Colonic mucosa (tissue), 4 donors: ENCODE measurements at places on chromosomes 12 and 14. TPM values are rescaled to one million over a fixed set of nuclear protein-coding genes. Genes with fewer than 3 reads are reported as not detected.

The SYNE3 gene
- 7.3 TPM for total RNA-seq

The DHRS4 gene
- total RNA-seq, result 34.0 TPM

The SOAT2 gene
- 0.12 TPM for total RNA-seq

The NTS gene
- total RNA-seq, result 0.32 TPM

The FERMT2 gene
- 6.3 TPM for total RNA-seq

DNA sequence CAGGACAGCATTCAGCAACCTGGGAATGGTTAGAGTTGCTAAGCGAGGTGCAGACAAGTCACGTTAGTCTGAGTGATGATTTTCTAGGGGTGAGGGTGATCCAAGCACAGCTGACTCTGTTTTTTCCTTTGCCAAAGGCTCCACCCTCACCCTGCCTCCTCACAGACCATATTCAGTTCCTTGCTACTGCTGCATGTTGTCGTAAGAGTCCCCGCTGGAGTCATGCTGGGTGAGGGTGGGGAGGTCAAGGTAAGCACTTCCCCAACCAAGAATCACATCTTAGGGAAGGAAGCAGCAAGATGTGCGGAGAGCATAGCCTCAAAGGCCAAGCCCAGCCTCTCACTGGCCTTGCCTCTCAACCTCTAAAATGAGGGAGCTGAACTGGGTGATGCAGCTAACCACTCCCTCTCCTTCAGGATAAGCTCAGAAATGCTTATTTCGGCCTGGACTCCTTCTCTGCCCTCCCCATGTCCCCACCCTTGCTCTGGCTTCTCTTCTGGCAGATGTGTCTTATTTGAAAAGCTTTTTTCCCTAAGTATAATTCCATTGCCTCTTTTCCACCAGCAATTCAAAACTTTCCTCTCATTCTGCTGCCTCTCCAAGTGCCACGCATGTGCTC, 66.9 kb upstream of the ACTN1 start:
- peaks cover 15% of the 10 kb centered on the region for H3K4me1 ChIP-seq
- H3K4me3 ChIP-seq, result no peak overlapping the region
- DNase-seq, result no peak
- no peaks in the 10 kb centered on the region for H3K27me3 ChIP-seq
- no peaks in the 10 kb centered on the region for H3K36me3 ChIP-seq
- H3K27ac ChIP-seq, result peak overlapping the region; percentile 52

GRCh38 chr12:14379508-14379907, 14.0 kb downstream of the ATF7IP start:
- H3K36me3 ChIP-seq, result no peaks in the 10 kb centered on the region
- no peaks in the 10 kb centered on the region for H3K4me1 ChIP-seq
- no peak overlapping the region for H3K4me3 ChIP-seq
- no peak for DNase-seq

DNA sequence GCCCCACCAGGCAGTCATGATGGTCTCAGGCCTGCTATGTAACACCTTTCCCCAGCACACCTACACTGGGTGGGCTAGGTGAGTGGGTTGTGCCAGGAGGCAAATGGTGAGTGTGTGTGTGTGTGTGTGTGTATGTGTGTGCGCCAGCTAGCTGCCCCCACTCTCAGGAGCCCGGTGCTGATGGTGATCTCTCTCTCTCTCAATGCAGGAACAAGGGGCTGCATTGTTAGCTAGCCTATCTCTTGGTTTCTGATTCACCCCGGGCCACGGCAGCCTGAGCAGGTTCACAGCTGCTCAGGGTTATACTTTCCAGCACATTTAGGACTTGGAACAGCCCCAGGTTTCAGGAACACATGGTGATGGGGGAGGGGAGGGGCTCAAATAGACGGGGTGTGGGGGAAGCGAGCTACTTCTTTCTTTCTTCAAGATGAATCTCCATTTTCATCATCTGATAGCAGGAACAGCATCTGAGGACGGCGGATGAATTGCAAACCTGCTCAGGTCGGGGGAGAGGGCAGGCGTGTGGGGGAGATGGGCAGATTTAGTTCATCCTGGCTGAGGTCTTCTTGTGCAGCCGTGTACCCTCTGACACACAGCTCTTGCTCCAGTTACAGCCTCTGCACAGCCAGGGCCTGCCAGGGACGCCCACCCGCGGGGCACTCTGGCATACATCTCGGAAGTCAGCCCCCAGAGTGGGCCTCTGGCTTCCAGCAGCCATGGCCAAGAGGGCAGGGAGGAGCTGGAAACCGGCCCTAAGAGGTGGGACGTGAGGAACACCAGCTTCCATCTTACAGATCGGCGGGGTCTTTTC, 137.6 kb downstream of the ZFP36L1 start:
- no peaks in the 10 kb centered on the region for H3K36me3 ChIP-seq
- no peak overlapping the region for H3K4me3 ChIP-seq
- no peak overlapping the region for H3K27ac ChIP-seq

GRCh38 chr12:47078086-47078395, 1.4 kb upstream of the PCED1B start:
- peak overlapping the region; percentile 55 for H3K4me3 ChIP-seq
- no peaks in the 10 kb centered on the region for H3K4me1 ChIP-seq
- DNase-seq, result no peak

- no peaks in the 10 kb centered on the region for H3K4me1 ChIP-seq
- H3K36me3 ChIP-seq, result no peaks in the 10 kb centered on the region
- peak; percentile 29 for DNase-seq
- H3K4me3 ChIP-seq, result no peak overlapping the region
Measured at GRCh38 chr12:92208613-92209121, 63.0 kb upstream of the BTG1 start.

DNA sequence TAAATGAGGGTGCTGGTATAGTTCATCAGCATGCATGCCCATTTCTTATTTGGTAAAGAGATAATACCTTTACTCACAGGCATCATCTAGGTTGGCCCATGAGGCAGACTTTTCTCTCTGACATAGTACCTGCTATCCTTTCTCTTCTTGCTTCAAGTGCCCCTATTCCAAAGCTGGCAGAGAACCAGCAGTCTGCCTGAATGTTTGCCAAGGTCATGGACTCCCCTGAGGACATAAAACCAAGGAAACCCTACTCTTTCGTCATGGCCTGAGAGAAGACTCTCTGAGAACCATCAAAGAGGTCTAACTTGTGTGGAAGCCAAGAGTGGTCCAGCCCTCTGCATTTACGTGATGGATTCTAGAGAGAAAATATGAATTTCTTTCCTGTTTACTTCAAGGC, 11.9 kb downstream of the PPP1R36 start:
- DNase-seq, result no peak
- no peaks in the 10 kb centered on the region for H3K4me1 ChIP-seq
- H3K4me3 ChIP-seq, result no peak overlapping the region
- no peak overlapping the region for H3K27ac ChIP-seq
- no peaks in the 10 kb centered on the region for H3K36me3 ChIP-seq

- no peak overlapping the region for H3K27ac ChIP-seq
- H3K36me3 ChIP-seq, result peaks cover 9% of the 10 kb centered on the region
- H3K4me3 ChIP-seq, result no peak overlapping the region
Measured at GRCh38 chr14:68886109-68886434, 93.0 kb downstream of the ACTN1 start.

- H3K4me1 ChIP-seq, result no peaks in the 10 kb centered on the region
- H3K36me3 ChIP-seq, result no peaks in the 10 kb centered on the region
- H3K27me3 ChIP-seq, result no peaks in the 10 kb centered on the region
- H3K4me3 ChIP-seq, result no peak overlapping the region
Measured at GRCh38 chr12:92621312-92621711, 81.5 kb upstream of the PLEKHG7 start.

- H3K27me3 ChIP-seq, result no peaks in the 10 kb centered on the region
- H3K36me3 ChIP-seq, result no peaks in the 10 kb centered on the region
- no peak overlapping the region for H3K4me3 ChIP-seq
Measured at GRCh38 chr14:28966416-28967233, 200.0 kb downstream of the FOXG1 start.

GRCh38 chr12:16359512-16360491, 12.4 kb downstream of the MGST1 start:
- DNase-seq, result peak; percentile 74
- no peak overlapping the region for H3K27ac ChIP-seq
- H3K4me3 ChIP-seq, result no peak overlapping the region
- H3K36me3 ChIP-seq, result no peaks in the 10 kb centered on the region
- H3K27me3 ChIP-seq, result no peaks in the 10 kb centered on the region

- no peak overlapping the region for H3K4me3 ChIP-seq
- no peak overlapping the region for H3K27ac ChIP-seq
- no peaks in the 10 kb centered on the region for H3K36me3 ChIP-seq
- DNase-seq, result no peak
Measured at GRCh38 chr14:105153331-105153731, 15.2 kb downstream of the JAG2 start.

DNA sequence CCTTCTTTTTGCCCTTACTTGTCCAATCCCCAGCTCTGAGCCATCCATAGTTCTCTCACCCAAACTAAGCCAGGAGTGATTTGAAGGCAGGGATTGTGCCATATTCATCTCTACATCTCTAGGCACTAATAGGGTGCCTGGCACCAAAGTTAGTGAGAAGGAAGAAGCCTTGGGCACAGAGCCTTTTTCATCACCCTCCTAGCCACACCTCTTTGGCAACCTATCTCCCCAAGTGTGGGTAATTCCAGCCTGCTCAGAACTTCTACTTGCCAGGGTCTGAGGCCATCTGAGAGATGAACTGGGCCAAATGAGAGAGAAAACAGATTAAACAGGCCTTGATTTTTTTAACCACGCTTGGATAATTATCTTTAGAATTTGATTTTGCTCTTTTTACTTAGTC, 61.3 kb downstream of the PHLDA1 start:
- H3K36me3 ChIP-seq, result no peaks in the 10 kb centered on the region
- H3K4me3 ChIP-seq, result no peak overlapping the region
- H3K27ac ChIP-seq, result no peak overlapping the region
- no peak for DNase-seq

DNA sequence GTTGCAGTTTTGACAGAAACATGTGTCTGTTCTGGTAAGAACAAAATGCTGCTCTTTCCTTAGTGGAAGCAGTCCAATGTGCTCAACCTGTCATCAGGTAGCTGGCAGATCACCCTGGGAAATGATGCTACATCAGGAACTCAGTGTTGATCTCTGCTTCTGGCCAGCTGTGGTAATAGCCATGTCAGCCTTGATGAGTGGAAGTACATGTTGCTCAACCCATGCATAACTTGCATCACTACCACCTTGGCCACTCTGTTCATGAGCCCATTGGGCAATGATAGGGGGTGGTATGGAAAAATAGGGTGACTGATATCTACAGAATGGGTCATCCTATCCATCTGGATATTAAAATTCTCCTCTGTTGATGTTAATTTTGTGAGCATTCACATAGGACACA, 411.0 kb downstream of the C12orf50 start:
- no peak for DNase-seq
- H3K27ac ChIP-seq, result no peak overlapping the region
- H3K4me1 ChIP-seq, result no peaks in the 10 kb centered on the region
- no peak overlapping the region for H3K4me3 ChIP-seq
- no peaks in the 10 kb centered on the region for H3K27me3 ChIP-seq
- no peaks in the 10 kb centered on the region for H3K36me3 ChIP-seq

GRCh38 chr12:125149160-125150108, 84.2 kb downstream of the AACS start:
- H3K27ac ChIP-seq, result no peak overlapping the region
- no peak for DNase-seq
- no peaks in the 10 kb centered on the region for H3K27me3 ChIP-seq
- H3K4me3 ChIP-seq, result no peak overlapping the region
- no peaks in the 10 kb centered on the region for H3K4me1 ChIP-seq

DNA sequence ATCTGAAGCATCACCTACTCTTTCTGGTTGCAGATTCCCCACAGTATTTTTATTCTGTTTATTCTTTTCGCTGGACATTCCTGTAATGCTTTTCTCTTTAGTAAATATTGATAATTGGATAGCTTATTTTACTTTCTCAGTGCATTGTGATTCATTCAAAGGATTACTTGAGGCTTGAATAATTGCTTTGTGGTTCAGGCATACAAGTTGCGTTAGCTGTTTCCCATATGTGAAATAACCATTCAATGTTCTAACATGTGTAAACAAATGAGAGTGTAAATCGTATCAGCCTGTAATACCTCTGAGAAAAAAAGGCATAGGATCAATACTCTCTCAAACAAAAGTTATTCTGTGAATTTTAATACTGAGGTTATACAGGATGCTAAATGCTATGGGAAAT, 1004.2 kb upstream of the SEL1L start:
- no peaks in the 10 kb centered on the region for H3K4me1 ChIP-seq
- H3K36me3 ChIP-seq, result no peaks in the 10 kb centered on the region
- no peak for DNase-seq

GRCh38 chr14:57168138-57168679, 100.5 kb downstream of the EXOC5 start:
- H3K27me3 ChIP-seq, result no peaks in the 10 kb centered on the region
- no peak overlapping the region for H3K27ac ChIP-seq
- H3K4me3 ChIP-seq, result no peak overlapping the region
- no peaks in the 10 kb centered on the region for H3K4me1 ChIP-seq

DNA sequence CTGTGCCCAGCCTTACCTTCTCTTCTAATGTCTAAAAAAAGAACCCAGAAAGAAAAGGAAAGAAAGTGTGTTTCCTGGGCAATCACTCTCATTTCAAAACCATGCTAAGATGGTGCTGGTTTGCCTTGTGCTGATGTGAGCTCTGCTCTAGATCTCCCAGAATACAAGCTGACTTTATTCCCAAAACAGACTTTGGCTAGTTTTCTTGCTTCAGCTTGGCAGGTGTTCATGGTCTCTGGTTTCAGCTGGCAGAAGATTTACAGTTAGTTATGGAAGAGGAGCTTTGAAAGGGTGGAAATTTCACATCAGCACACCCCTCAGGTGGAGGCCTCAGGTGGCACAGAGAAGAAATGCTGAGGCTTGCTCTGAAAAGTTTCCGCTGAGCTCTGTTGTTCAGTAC, 34.4 kb downstream of the PPP1R36 start:
- H3K27ac ChIP-seq, result no peak overlapping the region
- H3K4me3 ChIP-seq, result no peak overlapping the region
- H3K36me3 ChIP-seq, result no peaks in the 10 kb centered on the region

- H3K27me3 ChIP-seq, result no peaks in the 10 kb centered on the region
- DNase-seq, result no peak
- H3K4me1 ChIP-seq, result no peaks in the 10 kb centered on the region
- H3K27ac ChIP-seq, result no peak overlapping the region
- H3K4me3 ChIP-seq, result no peak overlapping the region
Measured at GRCh38 chr12:50013361-50014147, 11.7 kb downstream of the RACGAP1 start.

GRCh38 chr14:88482524-88482923, 72.3 kb downstream of the PTPN21 start:
- H3K27ac ChIP-seq, result no peak overlapping the region
- DNase-seq, result no peak
- no peak overlapping the region for H3K4me3 ChIP-seq

GRCh38 chr14:102593061-102593824, 794 bp downstream of the RCOR1 start:
- DNase-seq, result peak; percentile 41
- no peaks in the 10 kb centered on the region for H3K4me1 ChIP-seq
- H3K27me3 ChIP-seq, result no peaks in the 10 kb centered on the region
- H3K27ac ChIP-seq, result peak overlapping the region; percentile 89
- no peaks in the 10 kb centered on the region for H3K36me3 ChIP-seq
- peak overlapping the region; percentile 97 for H3K4me3 ChIP-seq
